Stimulated activated naive B cell treated with anti-CD40 and anti-IgM and Interleukin-4, amounts not matched to agents 10 μg/mL and 1 μg/mL and 100 μg/mL, for 72 hours (primary cell): ENCODE measurements at places on chromosomes 11 and 22.
A peak's percentile ranks its signal among the peaks of the same experiment; 100 is the strongest.

- peaks cover 35% of the 10 kb centered on the region for H3K4me1 ChIP-seq
- peak; percentile 5 for DNase-seq
- H3K27me3 ChIP-seq, result no peaks in the 10 kb centered on the region
- H3K27ac ChIP-seq, result no peak overlapping the region
Observed at GRCh38 chr11:86230921-86231434, 13.6 kb upstream of the EED start.

GRCh38 chr22:40997520-40997919 is 46.3 kb downstream of the RBX1 start:
- H3K4me1 ChIP-seq, result no peaks in the 10 kb centered on the region
- no peaks in the 10 kb centered on the region for H3K36me3 ChIP-seq
- no peak overlapping the region for H3K27ac ChIP-seq

DNA sequence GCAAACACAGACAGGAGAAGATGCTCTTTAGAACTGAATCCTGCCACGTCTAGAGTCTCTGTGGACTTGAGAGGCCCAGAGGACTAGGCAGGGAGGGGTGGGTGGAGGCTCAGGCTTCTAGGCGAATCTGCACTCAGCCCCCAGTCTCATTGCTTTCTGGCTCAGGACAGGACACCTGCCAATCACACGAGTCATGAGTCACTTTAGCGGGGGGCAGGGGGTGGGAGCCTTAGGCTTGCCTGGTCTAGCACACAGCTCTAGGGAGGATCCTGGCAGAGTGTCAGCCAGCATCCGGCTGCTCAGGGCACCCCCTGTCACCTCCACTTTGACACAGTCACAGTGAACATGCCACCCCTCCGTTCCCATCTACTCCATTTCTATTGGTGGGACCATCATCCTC is 167.7 kb downstream of the CEP164 start:
- H3K36me3 ChIP-seq, result no peaks in the 10 kb centered on the region
- H3K27ac ChIP-seq, result no peak overlapping the region
- peaks cover 4% of the 10 kb centered on the region for H3K4me1 ChIP-seq
- H3K4me3 ChIP-seq, result no peak overlapping the region

DNA sequence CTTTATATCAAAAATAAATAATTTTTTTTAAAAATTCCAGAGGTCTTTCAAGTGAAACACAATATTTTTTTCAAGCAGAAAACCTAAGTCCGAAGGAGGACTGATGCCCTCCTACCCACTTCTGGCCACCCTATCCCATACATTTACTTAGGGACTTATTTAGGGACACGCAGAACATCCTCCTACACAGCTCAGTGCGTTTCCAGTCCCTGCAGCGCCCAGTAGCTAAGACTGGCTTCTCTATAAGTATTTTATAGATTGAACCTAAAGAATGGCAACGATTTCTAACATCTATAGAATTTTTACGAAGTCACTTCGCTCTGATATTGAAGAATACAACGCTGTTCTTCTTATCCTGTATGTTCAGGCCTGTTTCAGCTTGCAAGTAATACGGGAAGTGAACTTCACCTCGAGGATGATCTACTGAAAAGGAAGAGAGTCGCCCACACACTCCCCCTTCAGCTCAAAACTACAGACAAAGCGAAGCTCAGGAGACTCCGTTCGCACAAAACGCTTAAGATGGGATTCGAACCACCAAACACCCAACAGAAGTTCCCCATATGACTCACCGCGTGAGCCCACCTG is 328 bp downstream of the CHEK2 start:
- peak overlapping the region; percentile 87 for H3K4me3 ChIP-seq
- peaks cover 22% of the 10 kb centered on the region for H3K36me3 ChIP-seq
- peaks cover 13% of the 10 kb centered on the region for H3K4me1 ChIP-seq
- H3K27ac ChIP-seq, result peak overlapping the region; percentile 95
- DNase-seq, result no peak

GRCh38 chr11:86360775-86361395 is 13.8 kb upstream of the CCDC81 start:
- H3K4me3 ChIP-seq, result no peak overlapping the region
- DNase-seq, result no peak
- H3K36me3 ChIP-seq, result no peaks in the 10 kb centered on the region
- H3K27me3 ChIP-seq, result no peaks in the 10 kb centered on the region
- no peaks in the 10 kb centered on the region for H3K4me1 ChIP-seq
- H3K27ac ChIP-seq, result no peak overlapping the region

- no peak for DNase-seq
- H3K36me3 ChIP-seq, result peaks cover 10% of the 10 kb centered on the region
- no peak overlapping the region for H3K4me3 ChIP-seq
- H3K4me1 ChIP-seq, result peaks cover 3% of the 10 kb centered on the region
Observed at GRCh38 chr11:73554671-73555320, 43.1 kb downstream of the FAM168A start.

DNA sequence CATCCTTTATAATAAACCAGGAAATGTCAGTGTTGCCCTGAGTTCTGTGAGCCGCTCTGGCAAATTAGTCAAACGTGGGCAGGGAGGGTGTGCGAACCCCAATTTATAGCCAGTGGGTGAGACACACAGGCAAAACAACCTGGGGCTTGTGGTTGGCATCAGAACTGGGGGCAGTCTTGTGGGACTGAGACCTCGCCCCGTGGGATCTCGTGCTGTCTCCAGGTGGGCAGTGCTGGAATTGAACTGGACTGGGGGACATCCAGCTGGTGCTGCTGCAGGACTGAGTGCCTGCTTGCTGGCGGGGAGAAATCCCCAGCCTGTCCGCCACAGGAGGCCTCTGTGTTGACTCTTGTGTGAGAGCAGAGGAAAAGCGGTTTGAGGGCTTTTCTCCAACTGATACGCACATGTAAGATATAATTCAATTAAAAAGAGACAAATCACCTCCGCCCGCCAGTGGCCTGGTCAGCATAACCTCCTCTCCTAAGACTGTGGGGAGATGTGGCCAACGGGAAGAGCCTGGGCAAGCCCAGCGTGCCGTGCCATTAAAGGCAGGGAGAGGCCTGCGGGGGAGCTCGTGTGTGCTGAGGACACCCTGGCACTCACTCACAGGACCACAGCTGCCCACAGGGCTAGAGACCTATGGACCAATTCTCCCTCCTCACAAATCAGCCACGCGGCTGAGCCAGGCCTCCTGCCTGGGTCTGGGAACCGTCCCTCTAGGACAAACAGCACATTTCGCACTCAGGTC is 18.4 kb downstream of the SULT4A1 start:
- H3K4me1 ChIP-seq, result no peaks in the 10 kb centered on the region
- H3K4me3 ChIP-seq, result no peak overlapping the region
- no peak overlapping the region for H3K27ac ChIP-seq
- H3K36me3 ChIP-seq, result no peaks in the 10 kb centered on the region

- no peak for DNase-seq
- H3K27me3 ChIP-seq, result no peaks in the 10 kb centered on the region
- no peak overlapping the region for H3K4me3 ChIP-seq
- no peak overlapping the region for H3K27ac ChIP-seq
- H3K36me3 ChIP-seq, result no peaks in the 10 kb centered on the region
- no peaks in the 10 kb centered on the region for H3K4me1 ChIP-seq
Observed at GRCh38 chr22:20905415-20906386, 11.5 kb upstream of the CRKL start.
